ENCODE measurements at places on chromosomes 3 and 15.

- no peak for DNase-seq
Observed at GRCh38 chr15:57149196-57149595, 227.1 kb upstream of the CGNL1 start.

GRCh38 chr3:97927704-97928103 is 44.5 kb downstream of the RIOX2 start:
- peak; percentile 26 for DNase-seq

DNA sequence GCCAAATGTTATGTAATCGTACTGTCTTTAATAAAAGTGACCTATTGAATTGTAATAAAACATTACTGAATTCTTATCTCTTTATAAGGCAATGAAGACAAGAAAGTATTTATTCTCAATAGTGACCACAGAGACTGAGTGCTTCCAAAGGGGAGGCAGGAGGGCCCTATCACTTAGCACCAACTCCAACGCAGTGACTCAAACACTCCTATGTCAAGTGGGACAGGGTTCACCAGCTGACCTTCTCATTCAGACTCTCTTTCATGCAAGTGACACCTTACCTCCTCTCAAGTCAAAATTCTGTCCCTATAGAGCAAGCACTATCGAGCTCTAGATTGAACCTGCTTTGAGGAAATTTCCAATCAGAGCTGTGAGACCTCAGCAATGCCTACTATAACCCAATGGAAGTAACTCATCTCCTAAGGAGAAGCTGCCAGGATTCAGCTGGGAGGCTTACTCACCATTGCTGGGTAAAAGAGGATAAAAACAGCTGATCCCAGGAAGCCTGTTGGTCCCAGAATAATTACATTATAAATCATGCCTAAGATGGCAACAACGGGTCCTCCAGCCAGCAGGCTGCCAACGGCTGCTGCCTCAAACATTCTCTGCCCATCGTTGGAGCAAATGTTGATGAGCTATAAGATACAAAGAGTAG is 35.6 kb downstream of the ABCC5 start:
- no peak for DNase-seq

DNA sequence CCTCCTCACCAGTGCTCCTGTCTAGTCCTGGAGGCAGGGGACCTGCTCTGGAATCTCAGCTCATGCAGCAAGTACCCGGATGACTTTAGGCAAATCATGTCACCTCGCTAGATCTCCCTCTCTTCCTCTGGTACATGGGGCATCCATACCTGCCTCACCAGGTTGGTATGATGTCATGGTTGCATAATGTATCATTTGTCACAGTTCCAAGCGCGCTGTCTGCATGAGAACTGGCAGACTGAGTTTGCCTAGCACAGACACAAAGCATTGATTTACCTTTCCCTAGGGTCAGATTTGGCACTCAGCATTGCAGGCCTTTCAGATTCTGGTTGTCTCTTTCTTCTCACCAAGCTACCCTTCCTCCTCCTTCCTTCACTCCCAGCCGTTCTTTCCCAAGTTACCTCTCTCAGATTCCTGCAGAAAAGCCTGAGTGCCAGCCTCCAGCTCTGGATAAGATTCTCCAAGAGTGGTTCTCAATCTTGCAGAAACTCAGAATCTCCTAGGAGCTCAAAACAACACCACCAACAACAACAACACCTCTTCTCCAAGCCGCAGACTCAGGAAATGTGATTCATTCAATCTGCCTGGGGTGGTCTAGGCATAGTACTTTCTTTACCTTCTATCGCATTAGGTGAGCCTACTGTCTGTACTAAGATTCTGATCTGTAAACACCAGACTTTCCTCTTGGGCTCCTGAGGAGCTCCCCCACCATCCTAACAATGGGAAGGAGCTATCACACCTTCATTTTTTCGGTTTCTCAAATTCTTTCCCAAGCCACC is 29.5 kb downstream of the FAM43A start:
- no peak for DNase-seq

GRCh38 chr15:80068578-80068977 is 9.1 kb downstream of the ZFAND6 start:
- peak; percentile 29 for DNase-seq

DNA sequence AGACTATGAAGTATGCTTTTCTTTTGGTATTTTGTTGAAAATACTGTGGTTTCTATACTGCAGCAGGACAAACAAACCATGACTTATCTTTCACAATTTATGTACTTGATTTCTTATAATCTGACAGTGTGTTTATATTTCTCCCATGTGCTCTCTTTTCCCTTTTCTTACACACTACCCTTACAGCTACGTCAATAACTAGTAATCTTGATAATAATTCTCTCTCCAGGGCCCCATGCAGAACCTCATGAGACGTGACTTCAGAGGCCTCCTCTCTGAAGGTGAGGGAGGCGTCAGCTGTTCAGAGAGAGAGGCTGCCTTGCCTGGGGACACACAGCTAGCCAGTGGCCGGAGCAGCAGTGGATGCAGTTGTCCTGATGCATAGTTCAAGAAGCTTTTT is 35.9 kb downstream of the KY start:
- no peak for DNase-seq

GRCh38 chr15:101470548-101471239 is 18.8 kb downstream of the PCSK6 start:
- no peak for DNase-seq

All from EL (cell line).